ENCODE measurements at places on chromosomes 2 and 18.

- DNase-seq, result no peak
These were observed at the start of gene HOXD1 for GRCh38 chr2:176187899-176188773. Gene HOXD1 (plus strand): TSS chr2:176188668. CDS start chr2:176188802, 134 bp downstream.

DNA sequence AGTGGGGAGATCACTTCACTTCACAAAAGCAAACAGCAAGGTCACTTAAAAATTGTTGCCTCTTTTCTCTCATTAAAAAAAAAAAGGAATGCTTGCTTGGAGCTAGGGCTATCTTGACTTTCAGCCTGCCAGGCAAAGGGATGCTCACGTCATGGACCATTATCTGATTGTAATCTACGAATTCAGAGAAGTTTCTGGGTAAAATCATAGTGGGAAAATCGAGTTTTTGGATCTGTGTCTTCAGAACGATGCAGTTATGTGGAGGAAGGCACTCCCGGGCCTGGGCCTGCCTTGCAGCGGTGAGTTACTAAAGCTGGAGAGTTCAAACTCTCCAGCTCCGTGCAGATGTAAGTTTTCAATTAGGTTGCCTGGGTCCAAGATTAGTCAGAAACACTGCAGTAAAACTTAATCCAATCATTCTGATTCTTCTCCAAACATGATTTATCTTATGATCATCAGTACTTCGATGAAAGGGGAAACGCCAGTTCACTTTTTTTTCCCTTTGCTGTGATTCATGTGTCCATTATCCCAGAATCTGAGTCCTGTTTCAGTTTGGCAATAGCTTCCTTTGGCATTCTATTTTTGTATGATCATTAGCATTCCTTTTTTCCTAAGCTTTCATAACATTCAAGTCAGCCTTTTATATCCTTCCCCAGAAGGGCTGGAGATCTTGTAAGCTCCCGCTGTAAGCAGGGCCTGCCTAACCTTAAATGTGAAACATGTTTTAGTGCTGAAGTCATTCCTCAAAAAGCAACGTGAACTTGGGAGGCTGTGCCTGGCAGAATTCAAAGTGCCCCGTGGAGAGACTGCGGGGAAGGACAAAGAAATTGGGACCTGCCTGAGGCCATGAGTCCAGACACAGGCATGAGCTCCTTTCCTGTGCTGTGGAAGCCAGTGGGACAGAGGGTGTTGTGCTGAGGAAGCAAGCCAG, 119.3 kb upstream of the TWIST2 start:
- DNase-seq, result no peak

DNA sequence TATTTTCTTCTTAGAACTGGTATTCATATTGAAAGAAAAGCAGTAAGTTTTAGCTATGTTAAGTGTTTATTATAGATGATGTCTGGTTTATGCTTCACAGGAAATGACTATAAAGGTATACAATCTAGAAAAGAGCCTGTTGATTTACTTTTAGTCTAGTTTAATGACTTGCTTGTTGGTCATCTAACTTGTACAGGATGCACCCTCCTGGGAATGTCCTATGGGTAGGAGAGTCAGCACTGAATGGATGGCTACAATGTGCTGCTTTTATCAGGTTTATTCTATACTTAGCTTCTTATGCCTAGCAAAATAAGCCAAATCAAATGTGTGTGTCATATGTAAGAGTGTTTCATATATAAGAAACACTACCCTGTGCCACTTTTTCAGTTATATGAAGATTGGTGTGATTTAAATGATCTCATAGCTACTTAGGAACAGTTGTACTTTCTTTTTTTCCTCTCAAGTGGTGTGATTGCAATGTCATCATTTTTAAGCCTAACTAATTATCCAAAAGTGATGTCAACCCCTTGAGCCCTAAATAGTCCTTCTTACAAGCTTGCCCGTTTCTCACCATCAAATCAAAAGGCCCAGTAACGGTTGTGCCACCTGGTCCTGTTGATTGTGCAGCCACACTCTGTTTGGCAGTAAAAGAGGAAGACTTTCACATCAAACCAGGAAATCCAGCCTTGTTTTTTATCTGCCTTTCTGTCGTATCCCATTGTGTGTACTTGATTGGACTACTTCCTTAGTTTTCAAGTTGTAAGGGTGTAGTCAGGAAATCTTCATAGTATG, 176.0 kb downstream of the DIS3L2 start:
- DNase-seq, result no peak

DNA sequence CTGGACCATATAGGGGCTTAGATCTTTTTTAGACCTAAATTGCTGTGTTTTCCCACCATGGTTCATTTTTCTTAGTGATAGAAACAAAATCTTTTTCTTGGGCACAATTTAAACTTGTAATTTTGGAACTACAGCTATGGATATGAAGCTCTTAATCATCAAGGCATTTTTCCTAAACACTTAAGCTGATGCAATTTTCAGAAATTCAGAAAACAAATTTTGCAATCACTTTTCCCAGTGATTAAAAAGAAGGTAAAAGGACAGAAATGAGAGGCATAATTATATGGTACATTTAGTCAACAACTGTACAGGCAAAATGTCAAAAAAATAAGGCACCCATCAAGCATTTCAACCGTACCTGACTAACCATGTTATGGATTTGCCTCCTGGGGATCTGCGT, 665.4 kb downstream of the XIRP2 start:
- no peak for DNase-seq

GRCh38 chr2:227614246-227614645, 394 bp downstream of the SCYGR3 start:
- no peak for DNase-seq

DNA sequence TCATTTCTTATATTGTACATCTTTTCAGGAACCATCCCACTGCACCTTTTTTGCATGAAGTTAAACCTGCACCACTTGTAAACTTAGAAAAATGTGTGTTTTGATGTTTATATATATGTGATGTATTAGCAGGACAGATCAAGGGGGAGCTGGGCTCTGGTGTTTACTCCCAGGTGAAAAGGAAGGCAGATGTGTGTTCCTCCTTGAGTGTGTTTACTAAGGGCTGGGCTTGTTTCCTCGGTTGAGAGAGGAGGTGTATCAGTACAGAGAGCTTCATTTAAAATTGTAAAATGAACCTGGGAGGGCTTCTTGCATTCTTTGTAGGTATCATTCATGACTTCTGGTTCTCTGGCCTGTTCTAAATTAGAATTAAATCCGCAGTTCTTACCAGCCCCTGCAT, 14.8 kb downstream of the LPIN1 start:
- DNase-seq, result no peak

GRCh38 chr2:160687629-160688028, 194.0 kb upstream of the RBMS1 start:
- no peak for DNase-seq

GRCh38 chr2:29606104-29607037, 315.0 kb downstream of the ALK start:
- DNase-seq, result no peak

- peak; percentile 48 for DNase-seq
These were observed 1.0 kb upstream of the BMPR2 start for GRCh38 chr2:202375033-202375608.

DNA sequence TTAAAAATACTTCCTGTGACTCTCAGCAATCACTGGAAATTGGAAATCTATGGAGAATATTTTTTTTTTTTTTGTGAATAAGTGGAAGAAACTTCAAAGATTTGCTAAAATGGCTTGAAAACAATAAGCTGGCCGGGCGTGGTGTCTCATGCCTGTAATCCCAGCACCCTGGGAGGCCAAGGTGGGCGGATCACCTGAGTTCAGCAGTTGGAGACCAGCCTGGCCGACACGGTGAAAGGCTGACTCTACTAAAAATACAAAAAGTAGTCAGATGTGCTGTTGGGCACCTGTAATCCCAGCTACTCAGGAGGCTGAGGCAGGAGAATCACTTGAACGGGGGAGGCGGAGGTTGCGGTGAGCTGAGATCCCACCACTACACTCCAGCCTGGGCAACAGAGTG, 155.5 kb upstream of the CAVIN2 start:
- DNase-seq, result no peak

GRCh38 chr2:200350850-200351285, 44.4 kb downstream of the SPATS2L start:
- no peak for DNase-seq

DNA sequence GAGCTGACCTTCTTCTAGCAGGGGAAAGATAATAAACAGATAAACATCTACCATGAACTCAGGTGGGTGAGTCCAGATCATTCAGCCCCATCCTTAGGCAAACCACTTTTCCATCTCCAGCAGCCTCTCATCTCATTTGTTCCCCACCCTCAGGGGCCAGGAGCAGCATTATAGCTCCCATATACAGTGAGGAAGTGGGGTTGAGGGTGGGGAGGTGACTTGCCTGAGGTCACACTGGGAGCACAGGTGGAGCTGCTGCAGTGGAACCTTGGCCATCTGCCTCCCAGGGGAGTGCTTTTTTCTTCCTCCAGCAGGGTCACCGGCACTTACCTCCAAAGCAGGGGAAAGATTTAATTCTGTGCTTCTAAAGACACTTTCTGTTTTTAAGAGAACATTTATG, 212.5 kb upstream of the SMAD2 start:
- DNase-seq, result no peak

- DNase-seq, result no peak
These were observed 253.8 kb downstream of the CYRIA start for GRCh38 chr2:16411788-16412187.

DNA sequence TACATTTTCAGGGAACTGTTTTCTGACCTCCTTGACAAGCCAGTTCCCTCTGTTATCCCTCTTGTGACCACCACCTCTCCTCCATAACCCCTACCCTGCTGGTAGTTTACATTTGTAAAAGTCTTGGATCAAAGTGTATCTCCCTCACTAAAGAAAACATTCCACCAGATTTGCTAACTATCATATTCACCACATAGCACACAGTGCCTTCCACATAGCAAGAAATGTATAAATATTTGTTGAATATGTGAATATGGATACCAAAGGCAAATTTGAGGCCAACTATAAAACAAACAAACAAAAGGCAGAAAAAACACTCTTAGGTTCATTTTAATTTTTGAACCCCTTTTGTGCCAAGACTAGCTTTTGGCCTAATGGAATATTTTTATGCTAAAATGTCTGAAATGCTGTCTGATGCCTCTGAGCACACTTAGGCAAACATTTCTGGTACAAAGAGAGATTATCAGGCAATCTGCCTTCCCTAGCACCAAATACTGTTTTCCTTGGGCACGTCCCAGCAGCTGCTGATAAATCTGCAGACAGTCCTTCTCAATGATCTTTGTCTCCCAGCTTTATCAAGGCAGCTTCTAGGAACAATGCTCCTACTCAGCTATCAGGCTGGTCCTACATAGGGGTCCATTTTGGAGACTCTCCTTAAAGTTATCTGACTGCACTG, 26.7 kb upstream of the ST8SIA3 start:
- no peak for DNase-seq

DNA sequence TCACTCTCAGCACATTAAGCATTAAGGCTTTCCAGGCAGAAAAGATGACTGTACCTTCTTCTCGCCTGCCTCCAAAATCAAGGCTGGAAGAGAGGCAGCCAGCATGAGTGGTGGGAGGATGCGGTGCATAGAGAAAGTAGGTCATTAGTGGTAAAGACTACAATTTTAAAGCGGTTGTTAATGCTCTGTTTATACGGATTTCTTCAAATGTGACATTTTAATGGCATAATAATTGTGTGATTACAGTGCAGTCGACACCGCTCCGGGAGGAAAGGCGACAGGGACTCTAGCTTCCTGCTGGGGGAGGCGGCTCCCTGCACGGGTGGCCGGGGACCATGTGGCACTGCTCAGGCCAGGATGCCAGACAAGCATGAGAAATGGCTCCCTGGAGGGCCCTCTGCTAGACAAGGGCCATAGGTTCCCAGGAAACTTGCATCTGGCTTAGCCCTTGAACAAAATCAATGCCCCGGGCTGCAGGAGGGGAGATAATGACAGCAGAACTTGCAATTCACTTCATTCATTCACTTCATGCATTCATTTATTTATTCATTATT, 129.6 kb downstream of the GALNT14 start:
- DNase-seq, result no peak

GRCh38 chr2:232532419-232532818, 6.5 kb downstream of the CHRND start:
- DNase-seq, result no peak

DNA sequence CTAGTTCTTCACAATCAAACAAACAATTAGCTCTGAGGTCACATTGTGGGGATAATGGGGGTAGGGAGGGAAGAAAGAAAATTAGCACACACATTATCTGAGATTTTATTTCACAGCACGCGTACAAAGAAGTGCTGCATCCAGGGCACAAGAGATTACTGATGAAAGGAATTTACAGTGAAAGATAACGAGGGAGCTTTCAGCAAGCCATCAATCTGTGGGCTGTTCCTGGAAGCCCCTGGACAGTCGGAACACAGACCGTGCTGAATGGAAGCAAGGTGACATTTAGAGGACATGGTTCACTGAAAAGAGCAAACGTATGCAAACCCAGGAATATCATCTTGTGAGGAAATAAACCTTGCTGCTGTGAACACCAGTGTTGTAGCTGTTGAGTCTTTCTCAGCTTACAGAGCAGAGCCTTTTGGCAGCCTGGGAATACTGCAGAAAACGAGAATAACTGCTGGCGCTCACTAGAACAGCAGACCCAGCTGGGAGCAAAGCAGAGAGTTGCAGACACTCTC, 63.2 kb downstream of the SCG2 start:
- DNase-seq, result peak; percentile 21

DNA sequence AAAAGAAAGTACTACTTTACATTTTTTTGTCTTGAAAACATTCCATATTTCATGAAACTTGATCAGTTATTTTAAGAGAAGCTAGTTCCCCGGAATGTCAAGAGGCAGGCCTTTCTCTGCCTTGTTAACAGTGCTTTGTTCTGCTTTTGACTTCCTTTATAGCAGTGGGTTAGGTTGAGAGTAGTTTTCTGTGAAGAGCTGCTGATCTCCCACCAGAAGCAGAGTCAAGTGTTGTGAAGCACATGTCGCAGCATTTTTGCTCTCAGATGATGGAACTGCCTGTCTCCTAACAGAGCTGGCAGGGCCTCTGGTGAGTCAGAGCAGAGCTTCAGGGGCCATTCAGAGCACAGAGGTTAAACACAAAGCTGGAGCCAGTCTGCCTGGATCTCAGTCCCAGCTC, 871.8 kb downstream of the SLC4A3 start:
- DNase-seq, result no peak

- DNase-seq, result no peak
These were observed 170.4 kb upstream of the FN1 start for GRCh38 chr2:215606219-215606618.

DNA sequence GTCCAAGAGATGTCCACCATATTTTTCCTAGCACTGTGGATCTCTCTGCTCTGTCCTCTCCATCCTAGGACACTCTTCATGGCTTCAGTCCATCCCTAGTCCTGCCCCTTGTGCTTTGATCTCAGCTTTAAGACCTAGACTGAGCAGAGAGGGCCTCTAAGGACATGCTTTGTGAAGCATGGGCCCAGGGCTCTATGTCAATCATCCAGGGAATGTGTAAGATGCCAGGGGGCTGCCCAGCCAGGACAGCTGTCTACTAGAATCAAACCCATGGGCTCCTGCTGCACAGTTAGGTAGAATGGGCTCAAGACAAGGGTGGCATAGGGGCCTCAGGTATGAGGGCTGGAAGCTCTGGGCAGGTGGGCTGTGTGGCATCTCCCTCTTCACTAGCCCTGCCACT, 24.9 kb downstream of the TET3 start:
- DNase-seq, result no peak

Measured in neuronal stem cell (in vitro differentiated cells).